NCI-H1105 treated with DMSO at 0.1 percent for 48 hours (cell line): ENCODE measurements at places on chromosomes 1 and 21.

DNA sequence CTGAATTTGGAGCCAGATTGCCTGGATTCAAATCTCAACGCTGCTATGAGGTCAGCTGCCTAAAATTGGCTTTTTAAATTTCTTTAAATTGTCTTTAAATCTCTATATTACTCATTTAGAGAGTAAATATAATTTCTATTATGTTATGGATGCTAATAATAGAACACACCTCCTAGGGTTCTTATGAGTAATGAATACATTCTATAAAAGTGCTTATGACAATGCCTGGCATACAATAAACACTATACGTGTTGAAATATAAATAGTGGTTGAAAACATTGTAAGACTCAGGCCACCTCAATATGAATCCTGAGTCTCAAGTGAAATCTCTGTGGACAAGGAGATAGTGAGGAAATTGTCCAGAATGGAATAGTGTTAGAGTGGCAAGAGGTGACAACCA, 31.0 kb upstream of the PHGDH start:
- no peak for DNase-seq

GRCh38 chr1:22754106-22754768, 43.6 kb downstream of the EPHB2 start:
- no peak for DNase-seq

GRCh38 chr1:29806646-29807319, 570.5 kb downstream of the PTPRU start:
- DNase-seq = no peak

DNA sequence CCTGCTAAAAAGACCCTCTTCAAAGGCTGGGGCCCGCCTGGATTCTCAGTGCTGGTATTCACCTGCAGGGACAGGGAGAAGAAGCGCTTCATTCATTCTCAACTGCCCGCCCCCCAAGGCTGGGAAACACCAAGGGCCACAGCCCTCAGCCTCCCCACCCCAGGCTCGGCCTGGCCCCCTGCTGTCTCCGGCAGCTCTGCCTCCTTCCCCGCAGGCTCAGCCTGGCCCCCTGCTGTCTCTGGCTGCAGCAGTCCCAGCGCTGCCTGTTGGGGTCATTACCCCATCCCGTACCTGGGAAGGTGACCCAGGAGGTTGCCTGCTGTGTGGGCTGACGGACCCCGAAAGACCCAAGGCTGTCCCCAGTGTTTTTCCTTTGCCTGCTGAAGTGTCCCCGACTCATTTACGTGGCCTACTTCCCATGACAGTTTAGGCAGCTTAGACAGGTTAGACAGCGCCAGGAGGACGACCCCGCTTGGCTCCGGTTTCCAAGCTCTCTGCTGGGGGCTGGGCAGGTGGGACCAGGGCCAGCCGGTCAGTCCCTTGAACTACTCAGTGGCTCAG, 22.9 kb upstream of the CLSTN1 start:
- DNase-seq = no peak

GRCh38 chr1:40221977-40222772, 25.6 kb upstream of the TMCO2 start:
- DNase-seq = no peak

GRCh38 chr1:241715956-241716355, 63.9 kb downstream of the WDR64 start:
- DNase-seq = no peak

DNA sequence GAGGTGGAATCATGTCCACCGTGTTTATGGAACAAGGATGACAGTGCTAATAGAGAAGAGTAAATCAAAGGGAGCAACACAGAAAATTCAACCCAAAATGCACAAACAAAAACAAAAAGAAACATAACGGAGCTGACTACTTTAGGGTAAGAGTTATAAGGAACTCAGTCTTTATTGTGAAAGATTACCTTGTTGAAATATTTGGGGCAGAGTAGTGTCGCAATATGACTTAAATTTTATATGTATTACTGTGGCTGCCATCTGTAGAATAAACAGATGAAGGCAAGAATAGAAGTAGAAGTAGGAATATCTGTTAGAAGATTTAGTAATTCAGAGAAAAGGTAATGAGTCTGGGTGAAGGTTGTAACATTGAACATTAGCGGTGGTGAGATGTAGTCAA, 913.9 kb downstream of the BRINP3 start:
- DNase-seq = no peak

DNA sequence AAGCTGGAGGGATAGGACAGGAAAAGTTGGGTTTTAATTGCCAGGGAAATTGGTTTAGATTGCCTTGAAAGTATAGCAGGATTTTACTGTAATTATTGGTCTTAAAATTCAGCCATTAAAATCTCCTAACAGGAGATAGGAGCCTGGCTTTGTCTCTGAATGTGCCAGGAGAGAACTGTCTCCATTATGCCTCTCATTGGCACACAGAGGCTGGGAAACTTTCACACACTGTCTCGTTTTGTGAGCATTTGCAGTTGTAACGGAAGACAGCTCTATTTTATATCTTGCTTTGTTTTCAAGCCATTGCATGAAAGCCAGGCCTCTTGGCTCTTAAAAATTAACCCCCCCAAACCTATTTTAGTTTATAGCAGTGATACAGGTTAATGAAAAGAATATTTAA, 12.5 kb downstream of the DNAJC6 start:
- DNase-seq = no peak

GRCh38 chr1:23196627-23197328, 20.5 kb downstream of the HTR1D start:
- DNase-seq = no peak

- no peak for DNase-seq
Measured at GRCh38 chr1:158150523-158150922, 30.2 kb upstream of the CD1D start.

DNA sequence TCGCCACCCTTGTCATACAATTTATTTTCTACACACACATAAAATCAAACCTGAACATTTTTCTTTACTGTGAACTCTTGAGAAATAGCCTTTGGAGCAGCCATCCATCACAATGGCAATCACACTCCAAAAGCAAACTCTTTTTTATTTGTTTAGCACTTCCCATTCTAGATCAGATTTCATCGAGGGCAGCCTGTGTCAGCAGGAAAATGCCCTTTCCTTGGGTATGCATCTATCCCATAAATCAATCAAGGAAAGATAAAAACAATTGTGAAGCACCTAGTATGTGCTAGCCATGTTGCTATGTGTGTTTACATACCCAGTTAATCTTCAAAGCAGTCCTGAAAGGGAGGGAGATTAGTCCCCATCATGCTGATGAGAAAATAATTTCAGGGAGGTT, 484.1 kb upstream of the USP24 start:
- DNase-seq = peak; percentile 16

GRCh38 chr1:51297401-51298321, 32.7 kb downstream of the TTC39A start:
- DNase-seq = no peak

GRCh38 chr1:112522621-112523020, 13.9 kb downstream of the WNT2B start:
- no peak for DNase-seq
